ENCODE measurements at places on chromosomes 13 and 19.

- no peak for DNase-seq
These were observed 1.5 kb downstream of the KCNN4 start for GRCh38 chr19:43779147-43779819.

DNA sequence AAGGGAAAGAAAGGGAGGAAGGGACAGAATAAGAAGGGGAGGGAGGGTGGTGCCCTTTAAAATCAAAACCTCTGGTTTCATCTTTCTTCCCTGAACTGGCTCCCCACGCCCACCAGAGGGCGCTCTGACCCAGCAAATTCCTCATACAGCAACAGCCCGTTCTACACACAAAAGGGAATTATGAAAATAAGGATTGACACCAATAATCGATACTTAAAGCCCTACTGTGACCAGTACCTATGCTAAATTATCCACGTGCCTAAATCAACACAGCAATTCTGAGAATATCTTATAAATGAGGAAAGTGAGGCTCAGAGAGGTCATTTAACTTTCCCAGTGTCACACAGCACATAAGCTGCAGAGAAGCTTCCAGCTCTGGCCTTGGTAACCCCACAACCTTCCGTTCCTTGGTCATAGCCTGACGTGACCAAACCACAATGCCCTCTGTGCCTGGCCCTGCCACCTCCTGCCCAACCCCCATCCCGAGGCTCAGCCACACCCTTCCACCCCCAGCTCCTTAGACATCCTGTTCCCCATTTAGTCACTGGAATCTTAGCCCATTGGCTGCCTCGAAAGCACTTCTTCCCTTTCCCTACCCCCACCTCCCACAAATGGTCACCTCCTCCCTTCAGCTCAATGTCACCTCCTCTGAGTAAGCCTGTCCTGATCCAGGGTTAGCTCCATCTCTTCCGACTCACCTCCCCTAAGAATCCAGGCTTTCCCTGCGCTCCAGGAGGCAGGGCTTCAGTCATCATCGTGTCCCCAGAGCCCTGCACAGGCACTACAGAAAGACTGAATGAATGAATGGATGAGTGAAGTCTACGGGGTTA lies 34.2 kb upstream of the PNMA8B start:
- DNase-seq, result peak; percentile 54

GRCh38 chr13:97307118-97307881 lies 85.2 kb downstream of the MBNL2 start:
- DNase-seq, result peak; percentile 26

DNA sequence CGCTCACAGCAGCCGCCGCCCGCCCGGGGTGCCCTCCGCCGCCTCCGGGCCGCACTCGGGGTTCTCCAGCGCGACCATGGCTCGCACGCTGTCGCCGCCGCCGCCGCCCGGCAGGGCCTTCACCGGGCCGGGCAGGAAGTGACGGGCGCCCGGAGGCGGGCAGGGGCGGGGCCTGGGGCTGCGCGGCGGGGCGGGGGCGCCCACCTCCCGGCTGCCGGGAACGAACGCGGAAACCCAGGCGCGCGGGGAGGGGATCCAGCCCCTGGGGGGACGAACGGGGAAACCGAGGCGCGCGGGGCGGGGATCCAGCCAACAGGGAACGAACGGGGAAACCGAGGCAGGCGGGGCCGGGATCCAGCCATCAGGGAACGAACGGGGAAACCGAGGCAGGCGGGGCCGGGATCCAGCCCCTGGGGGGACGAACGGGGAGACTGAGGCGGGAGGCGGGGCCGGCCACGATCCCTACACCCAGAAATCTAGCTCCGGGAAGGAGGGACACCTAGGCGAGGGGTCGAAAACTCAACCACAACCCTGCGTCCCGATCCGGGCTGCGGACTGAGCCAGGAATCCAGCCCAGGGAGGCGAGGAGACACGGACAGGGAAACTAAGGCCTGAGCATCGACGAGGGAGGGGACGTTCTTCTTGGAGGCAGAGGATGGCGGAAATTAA lies at the start of gene R3HDM4:
R3HDM4 (minus strand) TSS at position 140 of the 669 bp plus-strand sequence; CDS start at position 78, 62 bp downstream.
- DNase-seq, result peak; percentile 43

- DNase-seq, result no peak
These were observed 545 bp downstream of the NACC1 start for GRCh38 chr19:13118424-13119193.

DNA sequence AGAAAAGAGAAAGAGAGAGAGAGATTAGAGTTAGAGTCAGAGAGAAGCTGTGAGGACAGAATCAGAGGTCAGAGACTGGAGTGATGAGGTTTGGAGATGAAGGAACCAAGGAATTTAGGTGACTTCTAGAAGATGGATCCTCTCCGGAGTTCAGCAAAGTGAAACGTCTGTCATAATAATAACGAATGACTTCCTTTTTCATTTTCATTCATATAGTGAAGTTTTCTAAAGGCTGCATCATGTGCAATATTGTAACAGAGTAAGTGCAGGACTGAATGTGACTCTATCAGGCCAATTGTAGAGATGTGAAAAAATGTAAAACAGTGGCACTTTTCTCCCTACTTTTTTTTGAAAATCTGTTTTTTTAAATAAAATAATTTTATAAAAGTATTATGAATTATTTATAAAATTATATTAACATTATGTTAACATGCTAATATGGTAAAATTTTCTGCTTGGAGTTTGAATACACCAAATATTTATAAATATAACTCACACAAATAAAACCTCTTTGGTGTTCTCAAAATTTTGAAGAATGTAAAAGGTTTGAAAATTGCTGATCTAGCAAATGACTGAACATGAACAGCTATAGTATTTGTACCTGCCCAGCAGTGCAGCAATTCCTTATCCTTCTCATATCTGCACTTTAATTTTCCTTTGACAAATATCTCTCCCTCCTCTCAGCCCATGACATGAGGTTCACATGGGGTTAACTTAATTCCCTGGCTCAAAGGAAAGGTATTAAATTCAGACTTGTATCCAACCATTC lies 4.2 kb upstream of the TNFSF11 start:
- DNase-seq, result no peak

DNA sequence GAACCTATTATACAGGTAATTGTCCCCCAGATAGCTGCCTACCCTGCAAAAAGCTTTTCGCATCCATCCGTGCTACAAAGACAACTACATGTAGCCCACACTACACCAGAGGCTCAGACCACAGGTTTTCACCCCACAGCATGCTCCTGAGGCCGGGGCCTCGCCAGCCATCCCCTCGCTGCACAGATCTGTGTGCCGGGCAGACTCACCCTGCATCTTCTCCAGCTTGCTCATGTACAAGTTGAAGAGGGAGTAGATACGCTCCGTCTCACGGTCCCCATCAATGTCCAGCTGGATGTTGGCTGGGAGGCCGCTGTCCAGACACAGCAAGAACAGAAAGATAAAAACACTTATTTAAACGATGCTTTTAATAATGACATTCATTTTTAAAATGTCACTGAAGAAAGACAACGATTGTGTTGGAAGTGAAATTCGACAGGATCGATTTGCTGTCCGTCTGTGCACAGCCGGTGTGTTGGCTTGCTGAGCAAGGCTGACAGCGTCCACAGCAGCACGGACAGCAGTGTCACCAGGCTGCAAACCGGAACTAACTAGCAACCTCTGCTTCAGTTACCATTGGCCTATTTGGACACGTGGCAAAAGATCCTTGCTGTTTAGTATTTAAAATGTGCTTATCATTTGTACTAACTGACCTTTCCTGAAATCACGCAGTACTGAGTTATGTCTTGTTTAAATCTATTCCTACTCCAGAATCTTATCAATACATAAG lies 18.6 kb upstream of the C13orf46 start:
- DNase-seq, result no peak

DNA sequence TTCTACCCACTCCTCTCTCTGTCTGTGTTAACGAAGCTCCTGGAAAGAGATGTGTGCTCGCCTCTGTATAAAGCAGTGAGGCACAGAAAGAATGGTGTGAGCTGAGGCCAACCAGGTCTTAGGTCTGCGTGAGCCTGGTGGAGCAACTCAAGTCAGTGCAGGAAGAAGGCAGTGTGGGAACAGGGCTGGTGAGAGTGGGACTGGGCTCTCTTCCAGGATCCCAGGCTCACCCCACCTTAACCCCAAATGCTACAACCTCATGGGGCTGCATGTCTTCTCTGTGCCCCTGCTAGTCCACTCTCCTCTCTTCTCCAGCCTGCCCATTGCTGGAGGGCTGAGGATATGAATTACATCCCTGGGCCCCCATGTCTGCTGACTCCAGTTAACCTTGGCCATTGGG lies 127.4 kb downstream of the DCT start:
- no peak for DNase-seq

GRCh38 chr19:40907968-40908735 lies 26.1 kb upstream of the CYP2A7 start:
- no peak for DNase-seq

- DNase-seq, result peak; percentile 48
These were observed 42.5 kb downstream of the IRS2 start for GRCh38 chr13:109743706-109744453.

DNA sequence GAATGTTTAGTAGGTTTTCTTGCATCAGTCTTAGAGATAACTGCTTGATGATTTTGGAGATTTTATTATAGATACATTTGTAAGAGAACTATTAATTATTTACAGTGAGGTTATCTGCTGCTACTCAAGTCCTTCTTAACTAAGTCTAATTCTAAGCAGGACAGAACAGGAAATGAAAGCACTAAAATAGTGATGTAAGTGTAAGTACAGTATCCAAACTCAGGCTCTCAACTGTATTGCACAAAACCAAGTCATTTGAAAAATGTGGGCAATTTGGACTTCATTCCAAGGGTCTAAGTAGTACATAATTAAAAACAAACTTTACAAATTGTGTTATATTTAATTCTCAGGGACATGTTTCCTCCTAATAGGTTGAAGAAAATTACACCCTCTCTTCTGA lies 417.1 kb downstream of the ITGBL1 start:
- DNase-seq, result no peak

DNA sequence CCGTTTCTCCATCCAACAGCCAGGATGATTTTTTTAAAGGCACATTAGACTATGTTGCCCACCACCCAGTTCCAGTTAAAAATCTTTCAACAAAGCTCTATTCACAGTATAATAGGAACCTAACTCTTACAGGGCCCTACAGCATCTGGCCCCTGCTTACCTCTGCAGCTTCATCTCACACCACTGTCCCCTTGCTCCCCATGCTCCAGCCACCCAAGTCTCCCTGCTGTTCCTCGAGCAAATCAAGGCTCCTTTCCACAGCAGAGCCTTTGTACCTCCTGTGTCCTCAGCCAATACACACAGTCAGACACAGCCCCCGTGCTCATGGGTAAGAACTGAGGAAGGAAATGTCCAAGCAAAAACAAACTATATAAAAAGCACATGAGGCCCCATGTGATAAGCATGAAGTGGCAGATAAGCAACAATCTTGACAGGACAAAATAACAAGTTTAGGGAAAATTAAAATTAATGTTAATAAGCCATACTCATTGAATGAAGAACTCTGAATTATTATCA lies 67.5 kb downstream of the TSC22D1 start:
- DNase-seq, result no peak

DNA sequence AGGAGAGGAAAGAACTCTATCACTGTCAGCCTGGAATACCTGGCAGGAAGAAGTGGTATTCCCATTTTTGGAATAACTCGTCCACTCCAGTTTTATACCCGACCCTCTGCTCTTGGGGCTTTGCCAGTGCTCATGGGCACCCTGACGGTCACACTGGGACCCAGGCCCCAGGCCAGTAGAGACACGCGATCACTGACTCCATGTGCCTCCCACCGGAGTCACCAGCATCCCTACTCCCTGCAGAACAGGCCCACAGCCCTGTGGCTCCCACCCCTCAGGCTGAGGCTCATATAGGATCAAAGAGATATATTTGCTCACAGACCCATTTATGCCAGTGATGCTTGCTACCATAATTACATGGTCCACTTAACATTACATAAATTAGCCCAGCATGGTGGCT lies 3.5 kb downstream of the GRTP1 start:
- no peak for DNase-seq

GRCh38 chr13:74398599-74398998 lies 264.4 kb upstream of the KLF12 start:
- DNase-seq, result no peak

DNA sequence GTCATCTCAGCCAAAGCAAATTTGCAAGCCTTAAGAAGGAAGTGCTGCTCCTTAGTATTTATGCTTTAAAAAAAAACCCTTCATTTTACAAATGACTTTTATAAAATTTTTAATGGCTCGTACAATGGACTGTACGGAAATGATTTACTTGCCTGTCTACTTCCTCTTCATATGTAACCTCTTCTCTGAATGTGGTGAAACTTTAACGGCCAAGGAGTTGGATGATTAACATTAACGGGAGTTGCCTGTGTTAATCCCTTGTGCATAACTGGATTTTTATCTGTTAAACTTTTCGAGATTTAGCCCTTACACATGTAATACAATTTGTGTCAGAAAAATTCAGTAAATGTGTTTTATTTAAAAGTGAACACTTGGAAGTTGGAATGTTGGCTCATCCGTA lies 429.4 kb downstream of the TBC1D4 start:
- no peak for DNase-seq

DNA sequence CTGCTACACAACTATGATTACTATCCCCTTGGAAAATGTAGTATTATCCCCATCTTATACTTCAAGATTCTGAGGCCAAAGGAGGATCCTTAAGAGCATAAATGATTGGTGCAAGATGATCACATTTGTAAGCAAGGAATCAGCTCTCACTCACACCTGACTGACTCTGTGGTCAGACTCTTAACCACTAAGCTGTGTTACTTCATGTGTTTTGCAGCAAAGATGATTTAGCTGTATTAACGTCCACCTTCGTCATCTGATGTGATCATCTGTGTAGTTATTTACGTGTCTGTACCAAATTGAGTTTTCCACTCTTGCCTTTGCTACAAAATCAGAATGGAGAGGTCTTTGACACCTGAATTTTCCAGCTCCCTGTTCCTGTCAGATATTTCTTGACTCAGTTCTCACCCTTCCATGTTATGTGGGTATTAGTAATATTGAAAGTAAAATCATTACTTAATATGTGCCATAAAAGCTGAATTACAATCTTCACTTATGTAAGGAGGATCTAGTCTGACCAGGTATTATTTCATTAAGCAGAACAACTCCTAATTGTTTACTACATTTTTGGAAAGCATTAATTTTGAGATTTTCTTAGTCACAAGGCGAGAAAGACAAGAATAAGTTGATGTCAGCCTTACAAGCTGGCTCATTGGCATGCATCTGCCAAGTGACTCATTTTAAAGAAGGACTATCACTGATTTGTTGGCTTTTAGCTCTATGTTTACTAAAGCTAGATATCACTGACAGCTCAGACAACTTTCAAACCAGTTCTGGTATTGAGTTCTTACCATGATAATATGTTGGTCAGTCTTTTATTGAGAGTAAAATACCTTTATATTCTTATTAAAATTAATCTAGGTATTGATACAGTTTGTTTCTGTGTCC lies 1279.8 kb upstream of the PCDH9 start:
- DNase-seq, result no peak

- DNase-seq, result no peak
These were observed 420.6 kb downstream of the ZNF536 start for GRCh38 chr19:30792561-30793505.

GRCh38 chr13:48232420-48233045 lies 473 bp upstream of the ITM2B start:
- DNase-seq, result no peak

- no peak for DNase-seq
These were observed 60.9 kb downstream of the WDFY2 start for GRCh38 chr13:51645154-51645650.

All from NCI-H460 (cell line).